ENCODE measurements at places on chromosomes 12 and 14.

DNA sequence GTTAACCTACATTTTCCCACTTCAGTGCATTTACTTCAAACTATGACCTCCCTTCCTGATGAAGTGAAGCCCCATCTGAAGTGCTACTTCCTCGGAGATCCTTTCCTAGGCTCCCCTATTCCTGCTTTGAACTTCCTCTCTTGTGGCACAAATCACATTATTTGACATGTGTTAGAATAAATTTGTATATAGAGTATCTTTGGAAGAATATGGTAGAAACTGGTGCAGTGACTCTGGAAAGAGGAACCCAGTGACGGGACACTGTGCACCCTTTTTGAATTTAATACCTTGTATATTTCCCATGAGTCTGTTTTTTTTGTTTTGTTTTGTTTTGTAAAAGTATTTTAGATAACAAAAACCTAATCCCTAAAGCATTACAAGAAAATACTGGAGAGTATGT is 66.4 kb upstream of the SRSF5 start:
- DNase-seq: no peak

- no peak for DNase-seq
Measured at GRCh38 chr14:24673059-24673458, 39.1 kb upstream of the GZMB start.

DNA sequence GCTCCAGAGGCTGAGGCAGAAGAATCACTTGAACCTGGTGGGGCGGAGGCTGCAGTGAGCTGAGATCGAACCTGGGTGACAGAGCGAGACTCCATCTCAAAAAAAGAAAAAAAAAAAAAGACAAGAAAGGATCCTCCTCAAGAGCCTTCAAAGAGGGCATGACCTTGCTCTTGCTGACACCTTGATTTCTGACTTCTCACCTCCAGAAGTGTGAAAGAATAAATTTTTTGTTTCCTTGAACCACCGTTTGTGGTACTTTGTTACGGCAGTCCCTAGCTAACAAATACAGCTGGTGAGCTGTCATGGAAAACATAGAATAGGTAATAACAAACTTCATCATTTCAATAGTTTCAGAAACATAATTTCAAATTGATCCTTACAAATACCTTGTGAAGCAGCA is 1.9 kb upstream of the ACTR10 start:
- DNase-seq: no peak

DNA sequence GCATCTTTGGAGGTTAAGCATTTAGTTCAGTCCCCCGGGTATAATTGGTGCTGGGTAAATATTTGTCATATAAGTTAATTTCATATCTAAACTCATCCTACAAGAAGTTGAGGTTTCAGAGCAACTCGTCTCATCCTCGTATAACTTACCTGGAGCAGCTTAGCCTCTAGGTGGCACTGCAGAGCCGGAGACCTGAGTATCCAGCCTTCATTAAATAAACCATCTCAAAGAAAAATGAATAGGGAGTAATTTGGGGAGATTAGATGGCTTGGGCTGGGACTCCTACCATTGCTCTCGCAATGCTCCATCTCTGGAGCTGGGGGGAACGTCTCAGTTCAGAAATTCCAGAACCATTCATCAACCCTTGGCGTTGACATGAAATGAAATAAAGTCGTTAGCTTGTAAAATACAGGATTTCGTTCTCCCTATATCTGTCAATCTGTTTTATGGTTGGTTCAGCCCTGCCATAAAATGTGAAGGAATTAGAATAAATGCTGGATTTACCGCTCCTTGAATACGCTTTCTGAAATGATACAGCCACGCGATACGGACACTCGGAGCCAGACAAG is 122.9 kb upstream of the TMEM132D start:
- no peak for DNase-seq

DNA sequence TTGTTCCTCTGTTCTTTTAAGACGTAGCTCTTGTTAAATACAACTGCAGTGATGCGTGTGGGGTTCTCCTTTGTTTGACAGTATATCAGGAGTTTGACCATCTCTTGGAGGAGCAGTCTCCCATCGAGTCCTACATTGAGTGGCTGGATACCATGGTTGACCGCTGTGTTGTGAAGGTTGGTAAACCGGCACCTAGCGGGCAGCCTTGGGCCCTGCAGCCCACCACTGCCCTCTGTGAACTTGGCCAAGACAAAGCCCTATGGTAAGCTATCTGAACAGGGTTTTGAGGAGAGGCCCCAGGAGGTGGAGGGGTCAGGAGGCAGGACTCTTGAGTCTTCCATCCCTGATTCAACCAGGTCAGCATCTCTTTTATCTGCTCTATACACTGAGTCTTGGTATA is 54.6 kb upstream of the RIC8B start:
- no peak for DNase-seq

DNA sequence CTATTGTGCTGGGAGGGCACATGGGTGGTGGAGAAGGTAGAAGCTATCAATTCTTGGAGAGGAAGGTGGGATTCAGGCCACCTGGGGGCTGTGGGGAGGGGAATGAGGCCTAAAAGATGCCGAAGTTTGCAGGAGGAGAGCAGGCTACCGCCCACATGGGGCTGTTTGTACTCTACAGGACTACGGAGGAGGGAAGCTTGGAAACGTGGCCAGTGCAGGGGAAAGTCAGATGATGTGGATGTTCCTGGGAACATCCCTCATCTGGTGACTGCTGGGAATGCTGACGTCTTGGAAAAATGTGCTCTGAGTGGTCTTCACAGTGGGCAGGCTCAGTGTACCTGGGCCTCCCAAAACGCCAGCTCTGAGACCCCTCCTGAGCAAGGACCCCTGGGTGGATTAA is 78.5 kb downstream of the TNFAIP2 start:
- DNase-seq: no peak

GRCh38 chr12:6110006-6110405 is 14.5 kb downstream of the VWF start:
- DNase-seq: no peak

DNA sequence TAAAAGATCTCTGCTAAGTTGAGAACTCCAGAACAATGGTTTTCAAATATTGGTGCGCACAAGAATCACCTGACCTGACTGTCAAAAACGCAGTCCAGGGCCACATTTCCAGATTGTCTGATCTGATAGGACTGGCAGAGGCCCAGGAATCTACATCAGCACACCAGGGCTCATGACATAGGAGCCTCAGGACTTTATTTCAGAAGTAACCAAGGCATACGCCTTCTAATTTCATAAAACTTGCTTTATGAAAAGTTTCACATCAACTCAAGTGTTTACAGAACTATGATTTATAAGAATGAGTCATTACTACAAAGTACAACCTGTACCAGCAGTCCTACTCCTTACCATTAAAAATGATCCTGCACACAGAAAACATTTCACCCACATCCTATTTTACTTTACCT is 47.7 kb upstream of the PTPRO start:
- DNase-seq: no peak

DNA sequence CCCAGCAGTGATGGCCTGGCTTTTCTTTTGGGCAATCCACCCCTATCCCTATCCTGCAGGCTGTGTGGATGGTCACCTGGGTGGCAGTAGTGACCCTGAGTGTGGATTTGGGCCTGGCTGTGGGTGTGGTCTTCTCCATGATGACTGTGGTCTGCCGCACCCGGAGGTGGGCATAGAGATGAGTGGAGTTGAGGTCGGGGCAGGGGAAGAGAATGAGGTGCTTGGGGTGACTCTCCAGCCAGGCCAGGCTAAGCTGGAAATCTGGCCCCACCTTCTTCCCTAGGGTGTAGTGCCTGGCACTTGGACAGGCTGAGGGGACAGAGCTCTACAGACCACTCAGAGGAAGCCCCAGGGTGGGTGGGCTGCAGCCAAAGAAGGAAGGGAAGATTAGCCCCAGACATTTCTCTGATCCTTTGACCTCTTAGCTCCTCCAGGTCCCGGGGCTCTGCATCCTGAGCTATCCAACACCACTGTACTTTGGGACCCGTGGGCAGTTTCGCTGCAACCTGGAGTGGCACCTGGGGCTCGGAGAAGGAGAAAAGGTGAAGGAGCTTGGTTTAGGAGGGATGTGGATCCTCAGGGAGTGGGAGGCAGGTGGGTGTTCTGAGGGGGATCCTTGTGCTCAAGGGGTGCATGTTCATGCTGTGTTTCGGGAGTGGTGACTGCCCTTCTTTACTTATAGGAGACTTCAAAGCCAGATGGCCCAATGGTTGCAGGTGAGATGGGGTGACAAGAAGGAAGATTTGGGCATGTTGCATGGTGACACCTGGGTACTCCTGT is 8.4 kb downstream of the B4GALNT1 start:
- no peak for DNase-seq

- no peak for DNase-seq
Measured at GRCh38 chr14:90440021-90440451, 43.2 kb downstream of the CALM1 start.

GRCh38 chr12:103956509-103957027 is 9.1 kb upstream of the TDG start:
- no peak for DNase-seq
